ENCODE measurements at places on chromosomes 12 and 14. TPM values are rescaled to one million over a fixed set of nuclear protein-coding genes. Genes with fewer than 3 reads are reported as not detected.

The HCAR1 gene
- polyA plus RNA-seq = 3.0 TPM

The CNPY2 gene
- polyA plus RNA-seq = 157 TPM

The INSM2 gene
- polyA plus RNA-seq = not detected

The EML1 gene
- polyA plus RNA-seq = 38.5 TPM

- DNase-seq = no peak
Measured at GRCh38 chr12:63967358-63968145, 123.1 kb downstream of the SRGAP1 start.

GRCh38 chr14:61287196-61287595, 6.1 kb upstream of the TMEM30B start:
- no peak for DNase-seq

- no peak for DNase-seq
Measured at GRCh38 chr14:99996951-99997571, 68.2 kb upstream of the EVL start.

GRCh38 chr12:122130150-122130549, 43.9 kb downstream of the IL31 start:
- no peak for DNase-seq

DNA sequence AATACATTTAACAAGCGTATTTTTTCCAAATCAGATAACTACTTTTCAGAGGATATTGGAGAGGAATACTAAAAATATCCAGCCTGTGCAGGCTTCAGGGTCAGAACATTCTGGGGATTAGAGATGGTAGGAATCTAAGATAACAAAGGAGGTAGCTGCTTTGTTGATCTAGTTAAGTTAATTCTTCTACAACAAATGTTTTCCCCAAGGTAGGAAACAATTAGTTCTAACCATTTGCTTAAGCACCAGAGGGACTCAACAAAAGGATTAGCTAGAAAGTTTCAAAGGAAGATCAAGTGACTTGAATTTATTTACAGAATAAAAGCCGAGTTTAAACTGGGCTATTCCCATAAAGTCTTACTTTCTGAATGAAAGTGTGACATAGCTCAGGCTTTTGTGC, 524.2 kb downstream of the TMTC2 start:
- DNase-seq = no peak

GRCh38 chr14:63952053-63952932, 99.5 kb downstream of the SYNE2 start:
- no peak for DNase-seq
